Activated T-cell treated with anti-CD3 and anti-CD28 coated beads for 48 hours (primary cell): ENCODE measurements at places on chromosomes 11 and 22.
A peak's percentile ranks its signal among the peaks of the same experiment; 100 is the strongest.

- no peak for DNase-seq
These were observed at the start of gene ARHGEF17 for GRCh38 chr11:73308003-73308960. Gene ARHGEF17, plus strand, starts transcription at chr11:73308276. Its CDS starts 363 bp downstream, at chr11:73308639.

DNA sequence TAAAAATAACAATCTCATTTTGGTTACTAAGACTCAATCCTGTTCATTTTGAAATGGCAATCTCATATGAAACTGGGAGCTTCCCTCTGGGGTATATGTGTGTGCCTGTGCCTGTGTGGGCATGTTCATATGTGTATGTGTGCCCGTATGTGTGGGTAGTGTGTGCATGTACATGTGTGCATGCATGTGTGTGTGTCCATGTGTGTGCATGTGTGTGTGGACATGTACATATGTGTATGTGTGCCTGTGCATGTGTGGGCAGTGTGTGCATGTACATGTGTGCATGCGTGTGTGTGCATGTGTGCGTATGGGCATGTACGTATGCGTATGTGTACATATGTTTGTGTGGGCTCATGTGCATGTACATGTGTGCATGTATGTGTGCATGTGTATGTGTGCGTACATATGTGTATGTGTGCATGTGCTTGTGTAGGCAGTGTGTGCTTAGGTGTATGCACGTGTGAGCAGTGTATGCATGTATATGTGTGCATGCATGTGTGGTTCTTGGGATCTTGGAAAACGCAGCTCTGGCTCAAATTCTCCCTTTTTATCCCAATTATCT is 24.5 kb upstream of the CACNG2 start:
- no peak for DNase-seq

DNA sequence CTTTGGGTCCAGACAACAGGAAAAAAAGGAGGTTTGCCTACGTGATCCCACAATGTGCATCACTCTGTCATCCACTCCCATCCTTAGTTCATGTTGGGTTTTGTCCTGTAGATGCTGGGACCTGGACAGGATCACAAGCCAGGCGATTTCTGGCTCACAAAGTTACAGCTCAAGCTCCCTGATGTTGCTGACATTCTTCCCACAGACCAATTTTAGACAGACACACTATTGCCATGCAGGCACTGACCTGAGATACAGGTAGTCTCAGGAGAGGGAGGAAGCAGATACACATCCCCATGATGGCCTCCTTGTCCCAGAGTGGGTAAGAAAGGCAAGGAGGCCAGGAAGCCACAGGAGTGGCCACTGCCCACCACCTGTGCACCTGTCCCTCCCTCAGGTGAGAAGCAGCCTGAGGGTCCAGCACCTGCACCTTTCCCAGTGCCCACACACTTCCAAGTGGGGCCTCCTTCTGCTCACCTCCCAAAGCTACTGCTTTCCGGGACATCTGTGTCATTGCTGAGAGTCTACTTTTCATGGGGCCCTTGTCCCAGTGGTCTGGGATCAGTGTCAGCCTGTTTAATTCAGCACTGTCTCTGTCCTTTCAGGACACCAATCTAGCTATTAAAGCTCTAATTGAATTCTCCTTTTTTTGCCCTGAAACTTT is 52.0 kb upstream of the TOP3B start:
- no peak for DNase-seq

DNA sequence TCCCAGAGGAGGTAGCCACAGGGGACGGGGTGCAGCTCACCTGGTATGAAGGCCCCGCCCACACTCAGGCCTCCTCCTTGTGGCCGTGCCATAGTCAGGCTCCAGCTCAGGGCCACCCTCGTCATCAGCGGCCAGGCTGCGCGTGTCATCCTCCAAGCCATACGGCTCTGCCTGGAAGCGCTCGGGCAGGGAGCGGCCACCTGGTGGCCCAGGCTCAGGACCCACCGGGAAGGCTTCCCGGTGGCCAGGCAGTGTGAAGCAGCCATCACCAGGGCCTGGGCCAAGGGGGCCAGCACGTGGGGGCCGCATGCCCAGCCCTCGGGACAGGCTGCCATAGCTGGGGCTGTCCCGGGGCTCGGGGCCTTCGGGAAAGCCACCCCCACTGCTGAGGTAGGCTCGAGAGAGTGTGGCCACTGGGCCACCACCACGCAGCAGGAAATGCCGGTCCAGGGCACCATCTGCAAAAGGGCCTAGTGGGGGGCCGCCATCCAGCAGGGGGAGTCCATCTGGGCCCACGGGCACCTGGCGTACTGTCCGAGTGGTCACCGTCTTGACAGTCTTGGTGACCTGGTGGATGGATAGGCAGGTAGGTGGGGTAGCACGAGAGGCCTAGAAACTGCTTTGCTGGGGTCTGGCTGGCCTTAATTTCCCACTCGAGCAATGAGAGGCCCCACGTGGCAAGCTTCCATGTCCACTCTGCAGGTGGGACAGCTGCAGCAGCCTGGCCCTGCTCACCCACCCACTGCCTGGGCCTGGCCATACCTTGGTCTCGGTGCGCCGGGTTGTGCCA is 35.3 kb downstream of the ARVCF start:
- no peak for DNase-seq

GRCh38 chr11:96088914-96089313 is 165.0 kb upstream of the MTMR2 start:
- DNase-seq: no peak

DNA sequence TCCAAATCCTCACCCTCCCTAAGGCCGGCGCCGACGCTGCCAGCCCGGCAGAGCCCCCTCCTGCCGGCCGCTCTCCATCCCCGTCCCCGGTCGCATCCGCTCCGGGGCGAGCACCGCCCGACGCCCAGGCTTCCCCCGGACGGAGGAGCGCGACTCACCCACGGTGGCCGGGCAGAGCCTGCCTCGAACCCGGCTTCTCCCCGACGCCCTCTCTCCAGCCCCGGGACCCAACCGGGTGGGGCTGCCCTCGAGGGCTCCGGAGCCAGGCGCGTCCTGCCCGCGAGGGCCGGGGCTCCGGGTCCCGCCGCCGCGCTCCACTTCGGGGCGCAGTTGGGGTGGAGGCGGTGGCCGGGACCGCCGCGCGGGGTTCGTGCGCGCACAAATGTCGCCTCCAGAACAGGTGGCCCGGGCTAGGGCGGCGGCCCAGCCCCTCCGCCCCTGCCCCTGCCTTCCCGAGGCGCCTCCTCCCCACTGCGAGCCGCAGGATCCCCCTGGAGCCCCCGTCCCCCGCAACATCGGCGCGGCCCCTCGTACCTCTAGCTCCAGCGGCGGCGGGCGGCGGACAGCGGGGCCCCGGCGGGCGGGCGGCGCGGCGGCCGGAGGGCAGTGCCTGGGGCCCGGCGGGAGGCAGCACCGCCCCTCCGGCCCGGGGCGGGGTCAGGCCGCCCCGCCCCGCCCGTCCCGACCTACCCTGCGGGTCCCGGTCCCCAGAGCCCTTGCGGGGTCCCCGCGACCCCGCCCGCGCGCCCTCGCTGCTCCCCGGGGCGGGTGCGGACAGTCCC is at the start of gene A4GALT:
TSS of gene A4GALT (minus strand) at position 608 of the 782 bp plus-strand sequence. CDS start 26,919 bp downstream, outside the sequence.
- peak; percentile 4 for DNase-seq

- DNase-seq: no peak
These were observed 9.1 kb upstream of the OR10D3 start for GRCh38 chr11:124174001-124174583.

GRCh38 chr11:17897495-17897894 is 115.4 kb downstream of the SERGEF start:
- no peak for DNase-seq

GRCh38 chr11:87101956-87102580 is 64.3 kb downstream of the TMEM135 start:
- DNase-seq: no peak

DNA sequence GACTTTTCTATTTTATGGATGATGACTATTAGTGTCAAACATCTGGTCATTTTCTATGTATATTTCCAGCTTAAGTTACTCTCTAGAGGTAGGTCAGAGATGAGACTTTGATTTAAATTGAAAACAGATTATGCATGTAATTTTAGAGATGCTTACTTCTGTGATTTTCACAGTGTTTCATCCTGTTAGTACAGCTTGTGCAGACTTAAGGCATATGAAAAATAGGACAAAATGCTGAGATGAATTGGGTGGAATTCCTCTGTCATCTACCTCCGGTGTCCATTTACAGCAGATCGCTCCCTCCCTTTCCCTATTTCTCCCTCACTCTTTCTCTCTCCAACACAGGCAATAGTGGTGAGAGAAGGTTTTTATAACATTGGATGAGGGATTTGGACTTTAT is 14.1 kb downstream of the JAM3 start:
- DNase-seq: no peak

- no peak for DNase-seq
These were observed 5.6 kb downstream of the ARHGEF17 start for GRCh38 chr11:73313652-73314051.

DNA sequence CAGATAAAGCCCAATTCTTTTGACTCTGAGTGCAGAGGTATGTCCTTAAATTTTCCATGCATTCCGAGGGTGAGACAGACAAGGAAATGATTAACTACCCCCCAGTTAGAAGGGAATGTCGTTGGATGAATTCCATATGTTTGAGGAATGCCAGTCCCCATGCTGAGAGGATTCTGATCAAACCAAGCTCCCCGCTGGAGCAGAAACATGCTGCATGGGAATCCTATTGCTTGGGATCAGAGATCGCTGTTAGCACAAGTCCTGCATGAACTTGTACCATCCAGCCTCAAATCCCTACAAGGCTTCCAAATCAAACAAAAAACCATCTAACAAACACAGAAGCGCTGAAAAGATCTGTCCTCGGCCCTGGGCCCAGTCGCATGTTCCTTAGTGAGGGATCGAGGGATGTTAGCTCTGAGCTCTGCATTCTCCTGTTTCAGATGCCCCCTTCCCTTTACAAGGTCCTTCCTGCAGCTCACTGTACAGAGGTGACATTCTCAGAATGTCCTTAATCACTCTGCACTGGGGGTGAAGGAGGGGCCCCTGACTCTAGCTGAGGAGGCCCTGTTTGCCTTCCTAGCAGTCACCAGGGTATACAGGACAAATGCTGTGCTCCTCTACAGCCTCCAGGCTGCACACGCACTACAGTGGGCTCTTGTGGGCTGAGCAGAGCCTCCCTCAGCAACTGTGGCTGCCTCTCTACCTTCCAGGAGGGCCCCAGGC is 353.4 kb downstream of the TENM4 start:
- DNase-seq: no peak

DNA sequence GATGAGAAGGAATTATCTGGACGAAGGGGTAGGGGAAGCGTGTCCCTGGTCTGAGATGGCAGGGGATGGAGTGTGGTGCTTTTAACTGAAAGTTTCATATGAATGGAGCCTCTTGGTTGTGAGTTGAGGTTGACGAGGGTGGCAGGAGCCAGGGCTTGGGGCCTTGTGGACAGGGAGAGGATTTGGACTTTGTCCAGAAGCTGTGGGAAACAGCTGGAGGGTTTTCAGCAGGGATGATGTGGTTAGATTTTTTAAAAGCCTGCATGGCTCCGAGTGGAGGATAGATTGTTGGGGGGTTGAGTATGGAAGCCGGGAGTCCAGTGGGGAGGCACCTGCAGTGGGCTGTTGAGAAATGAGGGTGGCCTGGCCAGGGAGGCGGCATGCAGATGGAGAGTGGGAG is 24.8 kb downstream of the MYO7A start:
- no peak for DNase-seq

DNA sequence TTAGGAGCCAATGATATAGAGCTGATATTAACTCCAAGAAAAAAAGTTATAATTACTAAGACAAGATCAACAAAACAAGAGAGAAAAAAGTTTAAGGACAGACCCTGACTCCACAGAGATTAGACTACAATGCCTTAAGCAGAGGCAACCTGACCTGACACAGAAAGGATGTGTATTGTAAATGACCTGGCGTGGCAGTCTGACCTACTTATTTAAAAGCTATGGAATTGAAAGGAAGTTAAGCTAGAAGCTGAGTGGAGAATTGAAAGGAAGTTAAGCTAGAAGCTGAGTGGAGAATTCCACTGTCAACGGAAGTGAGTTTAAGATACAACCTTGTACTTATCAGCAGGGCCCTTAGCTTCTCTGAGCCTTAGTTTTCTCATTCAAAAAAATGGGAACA is 885.4 kb downstream of the OPCML start:
- DNase-seq: no peak

DNA sequence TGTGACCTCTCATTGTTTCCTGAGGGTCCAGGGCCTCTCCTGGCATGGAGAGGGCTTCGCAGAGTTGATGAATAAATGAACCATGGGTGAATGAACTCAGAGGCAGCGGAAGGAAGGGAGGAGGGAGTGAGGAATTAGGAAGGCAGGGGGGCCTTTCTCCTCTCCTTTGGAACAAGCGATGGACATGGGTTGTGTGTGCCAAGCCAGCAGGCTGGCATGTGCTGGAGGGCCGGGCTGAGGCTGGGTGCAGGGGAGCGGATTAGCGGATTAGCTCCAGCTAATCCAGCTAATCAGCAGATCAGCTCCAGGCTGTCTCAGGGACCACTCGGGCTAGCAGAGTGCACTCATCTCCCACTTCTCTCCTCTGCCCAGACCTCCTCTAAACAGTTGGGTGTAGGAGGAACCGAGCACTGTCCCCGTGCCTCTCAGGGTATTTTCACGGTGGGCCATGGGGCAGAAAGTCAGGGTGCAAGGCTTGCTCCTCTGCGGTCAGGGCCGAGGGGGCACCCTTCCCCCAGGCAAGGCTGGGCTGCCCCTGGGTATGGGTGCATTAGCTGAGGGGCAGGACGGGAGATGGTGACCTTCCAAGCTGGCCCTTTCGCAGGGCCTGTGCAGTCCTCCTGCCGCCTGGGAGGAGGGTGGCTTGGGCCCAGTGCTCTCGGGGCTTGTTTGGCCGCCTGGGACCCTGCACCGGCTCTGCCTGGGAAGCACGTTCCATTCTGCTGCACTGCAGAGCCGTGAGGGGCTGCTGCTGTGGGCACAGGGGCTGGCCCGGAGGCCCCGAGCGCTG is 120.3 kb upstream of the B3GAT1 start:
- DNase-seq: no peak

- peak; percentile 33 for DNase-seq
These were observed 2.1 kb downstream of the NRIP3 start for GRCh38 chr11:9001736-9002135.

DNA sequence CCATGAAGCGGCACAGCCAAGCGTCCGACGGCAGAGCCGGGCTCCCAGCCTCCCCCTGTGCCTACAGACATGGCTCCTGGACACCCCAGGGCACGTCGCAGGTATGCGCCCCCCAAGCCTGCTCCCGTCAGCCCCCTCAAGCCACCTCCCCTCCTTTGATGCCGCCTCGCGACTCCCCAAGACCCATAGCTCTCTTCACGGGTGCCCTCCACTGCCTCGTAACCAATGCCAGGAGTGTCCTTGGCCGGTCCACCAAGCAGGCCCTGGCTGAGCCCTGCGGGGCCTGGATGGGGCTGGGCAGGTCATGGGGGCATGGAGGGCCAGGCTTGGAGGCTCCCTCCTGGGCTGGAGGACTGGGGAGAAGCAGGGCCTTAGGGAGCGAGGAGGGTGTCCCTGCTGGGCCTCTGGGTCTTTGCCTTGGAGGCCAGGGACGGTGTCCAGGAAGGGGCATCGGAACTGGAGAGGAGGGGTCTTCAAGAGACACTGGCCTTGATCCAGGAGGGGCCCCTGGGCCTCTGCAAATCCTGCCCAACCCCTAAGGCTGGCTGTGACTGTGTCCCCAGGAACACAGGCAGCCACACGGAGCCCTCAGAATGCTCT is 9.2 kb downstream of the ANO9 start:
- DNase-seq: no peak

- DNase-seq: no peak
These were observed 1.1 kb downstream of the PICALM start for GRCh38 chr11:86067851-86068137.
